NCI-H1694 treated with DMSO at 0.1 percent for 48 hours (cell line): ENCODE measurements at places on chromosomes 11 and 22.

GRCh38 chr11:70547386-70547785 lies 149.1 kb downstream of the CTTN start:
- no peak for DNase-seq

GRCh38 chr11:92500453-92500852 lies 275.8 kb downstream of the FAT3 start:
- no peak for DNase-seq

- DNase-seq = no peak
Measured at GRCh38 chr22:30610299-30610698, 3.3 kb downstream of the TCN2 start.

DNA sequence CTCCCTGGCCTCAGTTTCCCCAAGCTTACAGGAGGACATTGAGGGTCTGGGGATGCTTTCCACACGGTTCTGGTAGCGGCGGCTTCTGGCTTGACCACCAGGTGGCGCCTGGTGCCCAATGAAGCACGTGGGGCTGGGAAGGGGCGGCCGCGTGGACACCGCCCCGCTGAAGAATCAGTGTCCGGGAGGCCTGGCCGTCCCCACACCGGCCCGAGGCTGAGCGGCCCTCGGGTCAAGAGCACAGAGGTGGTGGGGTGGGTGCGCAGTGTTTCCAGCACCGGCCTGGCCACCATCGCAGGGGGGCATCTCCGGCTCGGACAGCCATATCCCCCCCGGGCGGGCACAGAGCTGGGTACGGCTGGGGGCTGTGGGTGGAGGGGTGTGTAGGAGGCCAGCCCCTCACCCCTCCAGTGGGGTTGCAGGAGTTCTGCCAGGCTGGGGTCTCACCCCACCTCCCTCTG lies 27.8 kb upstream of the PPARA start:
- peak; percentile 38 for DNase-seq
